ENCODE measurements at places on chromosomes 7 and 10.

- DNase-seq: no peak
These were observed 105.1 kb downstream of the C10orf90 start for GRCh38 chr10:126565441-126565840.

DNA sequence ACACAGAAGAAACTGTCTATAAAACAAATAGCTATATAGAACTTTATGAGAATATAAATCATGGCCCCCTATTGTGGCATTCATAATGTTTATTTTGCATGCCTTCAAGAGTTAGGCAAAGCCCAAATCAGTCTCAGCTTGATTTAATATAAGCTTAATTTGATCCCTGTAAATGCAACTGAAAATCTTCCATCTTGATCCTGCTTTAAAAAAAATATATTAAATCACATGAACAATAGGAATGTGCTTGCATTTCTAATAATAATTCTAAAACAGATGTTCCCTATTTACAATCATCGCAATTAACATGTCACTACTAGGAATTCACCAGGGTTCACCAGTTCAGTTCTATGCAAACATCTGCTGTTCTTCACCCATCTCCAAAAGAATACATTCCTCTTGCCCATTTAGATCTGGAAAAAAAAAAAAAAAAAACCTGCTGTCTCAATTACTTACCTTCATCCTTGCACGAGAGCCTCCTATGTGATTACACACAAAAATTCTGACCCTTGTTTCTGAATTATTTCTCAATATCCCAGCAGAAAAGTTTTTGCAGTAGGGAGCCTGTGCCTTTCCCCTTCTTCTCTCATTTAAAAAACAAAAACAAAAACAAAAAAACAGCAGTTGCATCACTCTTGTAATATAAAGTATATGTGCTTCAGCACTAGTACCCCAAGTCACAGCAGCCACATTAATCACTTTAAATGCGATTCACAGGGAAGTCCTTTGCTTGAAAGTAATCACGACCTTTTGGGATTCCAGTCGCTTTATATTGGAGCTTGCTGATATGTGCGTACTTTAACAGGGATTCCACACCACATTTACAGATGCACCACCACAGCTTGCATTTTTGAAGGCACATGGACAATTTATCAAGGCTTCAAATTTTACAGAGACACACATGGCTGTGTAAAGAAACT is 194.8 kb upstream of the KMT2E start:
- no peak for DNase-seq

DNA sequence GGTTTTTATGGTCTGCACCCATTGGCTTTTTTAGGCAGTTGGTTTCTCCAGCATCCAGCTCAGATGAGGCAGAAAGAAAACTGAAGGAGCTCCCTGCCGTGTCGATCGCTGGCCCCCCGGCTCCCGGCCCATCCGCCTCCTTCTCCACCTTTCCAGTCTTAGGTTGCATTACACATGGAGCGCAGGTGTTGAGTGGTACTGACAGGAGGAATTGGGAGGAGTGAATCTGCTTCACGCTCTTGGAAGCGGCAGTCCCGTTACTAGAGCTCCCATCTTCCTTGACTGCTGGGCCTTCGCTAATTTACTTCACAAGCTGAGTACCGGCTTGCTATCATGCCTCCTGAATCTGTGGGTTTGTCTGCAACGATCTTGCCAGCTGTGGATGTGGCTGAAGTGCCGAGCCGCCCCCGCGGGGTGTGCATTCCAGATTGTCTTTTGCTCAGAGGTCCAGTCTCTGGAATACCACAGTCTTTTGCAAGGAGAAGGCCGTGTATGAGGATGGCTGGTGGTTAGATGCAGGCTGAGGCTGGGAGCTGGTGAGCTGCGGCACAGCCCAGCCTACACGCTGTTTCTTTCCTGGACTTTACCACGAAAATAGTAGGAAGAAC is 17.1 kb downstream of the IQCE start:
- peak; percentile 50 for DNase-seq

DNA sequence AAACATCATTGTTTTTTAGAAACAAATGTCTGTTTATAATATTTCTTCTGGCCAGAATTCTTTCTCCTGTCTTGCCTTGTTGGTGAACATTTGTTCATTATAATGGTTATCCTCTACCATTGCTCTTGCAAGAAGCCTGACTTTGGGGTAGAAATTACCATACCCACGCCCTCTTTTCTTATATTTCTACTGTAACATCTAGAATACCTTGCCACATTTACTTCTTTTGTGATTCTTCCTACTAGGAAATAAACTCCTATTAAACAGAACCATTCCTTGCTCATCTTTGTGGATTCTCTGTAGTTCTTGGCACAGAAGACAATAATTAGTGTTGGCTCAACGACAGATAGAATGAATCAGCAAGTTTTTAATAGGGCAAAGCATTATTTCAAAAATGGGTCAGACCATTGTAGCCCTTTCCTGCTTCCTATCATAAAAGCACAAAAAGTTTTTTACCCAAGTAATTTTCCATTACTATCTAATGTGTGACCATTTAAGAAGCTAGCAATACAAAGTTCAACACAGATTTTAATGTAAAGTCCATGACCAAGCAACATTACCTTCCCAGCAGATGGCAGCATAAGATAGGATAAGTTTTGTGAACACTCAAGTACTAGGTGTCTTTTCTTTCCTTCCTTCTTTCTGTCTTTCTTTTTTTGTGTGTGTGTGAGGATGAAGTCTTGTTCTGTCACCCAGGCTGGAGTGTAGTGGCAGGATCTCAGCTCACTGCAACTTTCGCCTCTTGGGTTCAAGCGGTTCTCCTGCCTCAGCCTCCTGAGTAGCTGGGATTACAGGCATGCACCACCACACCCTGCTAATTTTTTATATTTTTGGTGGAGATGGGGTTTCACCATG is 270.4 kb downstream of the HGF start:
- DNase-seq: no peak

DNA sequence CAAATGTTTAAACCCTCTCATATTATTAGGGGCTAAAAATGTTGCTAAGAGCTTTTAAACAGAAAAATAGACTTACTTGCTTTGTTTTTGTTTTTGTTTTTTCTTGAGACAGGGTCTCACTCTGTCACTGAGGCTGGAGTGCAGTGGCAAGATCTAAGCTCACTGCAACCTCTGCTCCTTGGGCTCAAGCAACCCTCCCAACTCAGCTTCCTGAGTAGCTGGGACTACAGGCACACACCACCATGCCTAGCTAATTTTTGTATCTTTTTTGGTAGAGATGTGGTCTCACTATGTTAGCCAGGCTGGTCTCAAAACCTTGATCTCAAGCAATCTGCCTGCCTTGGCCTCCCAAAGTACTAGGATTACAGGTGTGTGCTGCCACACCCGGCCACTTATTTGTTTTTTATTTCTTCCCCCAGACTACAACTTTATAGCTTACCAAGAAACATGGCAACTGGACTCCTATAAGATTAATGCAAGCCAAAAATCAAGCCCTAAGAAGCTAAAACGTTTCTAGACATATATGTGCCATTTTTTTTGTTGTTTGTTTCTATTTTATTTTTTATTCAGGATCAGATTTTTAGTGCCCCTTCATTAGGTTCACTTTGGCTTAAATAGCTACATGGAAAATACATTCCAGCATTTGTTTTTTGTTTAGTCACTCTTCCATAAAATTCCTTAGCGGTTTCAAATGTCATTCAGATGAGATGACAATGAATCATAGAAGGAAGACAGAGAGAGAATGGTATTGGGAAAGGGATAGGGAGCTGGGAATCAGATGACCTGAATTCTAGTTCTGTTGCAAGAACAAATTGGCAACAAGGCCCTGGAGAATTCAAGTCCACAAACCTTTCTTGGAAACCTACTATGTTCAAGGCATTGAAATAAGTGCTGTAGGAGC is 163.4 kb upstream of the MKLN1 start:
- DNase-seq: no peak

DNA sequence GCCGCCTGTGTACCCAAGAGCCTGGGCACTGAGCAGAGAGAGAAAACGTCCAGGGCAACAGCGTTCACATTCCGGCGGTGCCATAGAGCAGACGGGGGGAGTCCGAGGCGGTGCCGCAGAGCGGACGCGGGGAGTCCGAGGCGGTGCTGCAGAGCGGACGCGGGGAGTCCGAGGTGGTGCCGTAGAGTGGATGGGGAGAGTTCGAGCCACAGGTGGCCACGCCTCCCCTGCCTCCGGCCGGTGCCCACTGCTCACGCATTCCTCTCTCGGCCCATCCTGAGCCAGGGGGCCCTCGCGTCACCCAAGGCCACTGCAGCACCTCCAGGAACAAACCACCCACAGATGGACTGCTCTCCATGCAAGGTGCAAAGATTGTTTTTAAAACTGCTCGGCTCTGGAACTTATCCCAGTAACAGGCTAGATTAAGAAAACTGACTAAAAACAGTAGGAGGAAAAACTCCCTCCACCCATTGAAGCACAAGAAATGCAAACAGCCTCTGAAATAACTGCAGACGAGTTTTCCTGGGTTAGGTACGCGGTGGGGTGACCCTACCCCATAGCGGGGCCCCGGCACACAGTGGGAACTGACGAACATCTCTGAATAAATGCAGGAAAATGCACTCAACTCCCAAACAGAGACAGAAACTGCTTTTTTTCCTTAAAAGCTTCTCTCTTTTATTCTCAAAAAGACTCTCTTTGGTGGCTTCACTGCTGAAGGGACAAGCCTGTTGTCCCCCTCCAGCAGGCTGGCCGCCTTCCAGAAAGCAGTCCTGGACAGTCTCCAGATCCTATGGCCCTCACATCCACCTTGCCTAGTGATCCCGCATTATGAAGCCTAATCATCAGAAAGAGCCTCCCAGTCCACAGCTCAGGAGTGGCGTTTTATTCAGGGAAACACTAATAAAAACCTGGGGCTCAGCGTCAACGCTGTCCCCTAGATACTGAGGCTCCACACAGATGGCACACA is 55.9 kb downstream of the DIP2C start:
- no peak for DNase-seq

- peak; percentile 14 for DNase-seq
These were observed 14.1 kb upstream of the CYTH3 start for GRCh38 chr7:6286486-6286885.

- DNase-seq: no peak
These were observed 3.5 kb upstream of the CCDC126 start for GRCh38 chr7:23593706-23594105.

GRCh38 chr7:120680985-120681384 is 177.0 kb downstream of the TSPAN12 start:
- DNase-seq: no peak

DNA sequence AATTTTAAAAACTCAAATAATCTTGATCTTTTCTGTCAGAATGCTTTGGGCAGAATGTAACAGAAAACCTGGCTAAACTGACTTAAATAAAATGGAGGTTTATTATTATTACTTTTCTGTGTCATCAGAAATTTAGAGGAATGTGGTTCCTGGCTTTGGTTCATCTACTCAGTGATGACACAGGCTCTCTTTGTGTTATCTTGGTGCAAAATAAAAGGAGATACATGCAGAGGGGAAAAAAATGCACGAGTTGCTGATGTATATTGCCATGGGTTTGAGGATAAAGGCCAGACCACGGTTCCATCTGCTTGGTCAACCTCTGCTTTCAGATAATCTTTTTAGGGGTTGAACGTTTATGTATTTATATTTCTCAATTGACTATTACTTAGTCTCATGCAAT is 181.4 kb downstream of the SUGCT start:
- DNase-seq: no peak

GRCh38 chr7:81833401-81833800 is 63.6 kb upstream of the HGF start:
- no peak for DNase-seq

GRCh38 chr10:92218569-92218968 is 72.3 kb downstream of the CPEB3 start:
- no peak for DNase-seq

- DNase-seq: no peak
These were observed 3.1 kb upstream of the ARID5B start for GRCh38 chr10:61898435-61898778.

- no peak for DNase-seq
These were observed 857 bp upstream of the FOXP2 start for GRCh38 chr7:114413761-114414155.

GRCh38 chr7:73995330-73995729 is 32.6 kb upstream of the ELN start:
- DNase-seq: no peak

GRCh38 chr7:40437498-40437897 is 302.7 kb downstream of the SUGCT start:
- DNase-seq: no peak

DNA sequence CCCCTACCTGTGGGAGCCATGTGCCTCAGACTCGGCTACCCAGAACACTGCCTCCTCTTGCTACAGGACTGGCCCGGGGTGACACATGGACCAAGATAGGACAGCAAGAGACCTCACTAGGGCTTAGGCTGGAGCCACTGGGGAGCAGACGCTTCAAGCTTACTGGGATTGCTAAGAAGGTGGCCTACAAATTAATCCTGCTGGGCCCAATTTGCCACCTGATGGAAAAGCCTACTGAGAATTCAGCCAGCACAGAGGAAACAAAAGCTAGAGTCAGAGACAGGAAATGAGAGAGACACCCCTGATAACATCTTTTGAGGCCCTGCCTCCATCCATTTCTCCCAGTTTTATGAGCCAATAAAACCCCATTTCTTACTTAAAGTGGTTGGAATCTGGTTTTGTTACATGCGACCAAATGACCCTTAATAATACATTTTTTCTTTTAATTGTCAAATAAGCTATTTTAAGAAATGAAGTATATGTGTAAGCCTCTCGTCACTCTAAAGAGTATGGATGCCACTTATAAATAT is 282.1 kb downstream of the CXCL12 start:
- no peak for DNase-seq

- DNase-seq: no peak
These were observed 8.5 kb downstream of the UCN3 start for GRCh38 chr10:5373307-5373706.

DNA sequence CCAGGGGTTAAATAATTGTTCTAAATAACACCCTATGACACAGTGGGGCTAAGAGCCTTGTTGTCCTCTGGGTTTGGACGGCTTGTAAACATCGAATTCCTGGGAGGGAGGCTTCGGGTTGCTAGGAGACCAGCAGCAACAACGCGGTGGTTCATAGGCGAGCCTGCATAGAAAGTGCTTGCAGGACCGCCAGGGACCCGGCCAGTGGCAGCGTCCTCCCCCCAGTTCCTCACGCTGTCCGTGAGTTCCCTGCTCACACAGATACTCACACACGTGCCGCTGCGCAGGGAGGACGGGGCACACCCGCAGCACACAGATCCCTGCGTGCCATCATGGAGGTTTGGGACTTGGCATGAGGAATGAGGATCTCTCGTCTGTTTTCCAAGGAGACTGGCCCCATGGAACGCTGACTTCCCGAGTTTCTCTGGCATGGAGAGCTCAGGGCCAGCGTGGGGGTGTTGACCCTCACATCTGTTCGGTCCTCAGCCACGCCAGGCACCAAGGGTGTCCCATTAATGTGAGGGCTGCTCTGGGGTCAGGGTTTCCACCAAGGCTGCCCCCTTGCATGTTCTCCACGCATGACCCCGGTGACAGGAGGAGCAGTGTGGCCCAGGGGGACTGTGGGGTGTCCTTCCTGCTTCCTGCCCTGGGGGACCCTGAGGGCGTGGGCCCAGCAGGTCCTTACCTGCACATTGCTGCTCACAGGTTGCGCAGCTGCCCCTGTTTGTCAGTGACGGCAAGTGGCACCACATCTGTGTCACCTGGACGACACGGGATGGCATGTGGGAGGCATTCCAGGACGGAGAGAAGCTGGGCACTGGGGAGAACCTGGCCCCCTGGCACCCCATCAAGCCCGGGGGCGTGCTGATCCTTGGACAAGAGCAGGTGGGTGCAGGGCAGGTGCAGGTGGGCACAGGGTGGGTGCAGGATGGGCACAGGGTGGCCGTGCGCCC is 9.7 kb downstream of the NPTX2 start:
- DNase-seq: no peak
